ENCODE measurements at places on chromosomes 16 and 17.

DNA sequence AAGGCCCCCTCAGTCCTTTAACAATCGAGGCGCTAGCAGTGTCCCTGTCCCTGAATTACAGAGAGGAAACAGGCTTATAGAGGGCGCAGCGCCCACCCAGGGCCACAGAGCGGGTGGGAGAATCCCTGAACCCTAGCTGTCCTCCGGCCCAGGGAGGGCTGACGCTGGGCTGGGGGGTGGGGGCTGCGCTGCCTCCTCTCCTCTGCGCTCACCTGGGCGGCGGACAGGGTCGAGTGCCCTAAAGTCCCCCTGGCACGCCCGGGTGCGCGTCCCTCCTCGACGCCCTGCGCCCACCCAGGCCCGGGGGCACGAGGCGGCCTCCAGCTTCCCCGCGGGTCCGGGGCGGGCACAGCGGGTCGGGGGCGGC lies 200.4 kb upstream of the N4BP1 start:
- DNase-seq = no peak

- DNase-seq = no peak
Observed at GRCh38 chr17:71530248-71530647, 590.6 kb upstream of the SOX9 start.

GRCh38 chr17:77451894-77452852 lies 311.4 kb downstream of the SEC14L1 start:
- DNase-seq = no peak

DNA sequence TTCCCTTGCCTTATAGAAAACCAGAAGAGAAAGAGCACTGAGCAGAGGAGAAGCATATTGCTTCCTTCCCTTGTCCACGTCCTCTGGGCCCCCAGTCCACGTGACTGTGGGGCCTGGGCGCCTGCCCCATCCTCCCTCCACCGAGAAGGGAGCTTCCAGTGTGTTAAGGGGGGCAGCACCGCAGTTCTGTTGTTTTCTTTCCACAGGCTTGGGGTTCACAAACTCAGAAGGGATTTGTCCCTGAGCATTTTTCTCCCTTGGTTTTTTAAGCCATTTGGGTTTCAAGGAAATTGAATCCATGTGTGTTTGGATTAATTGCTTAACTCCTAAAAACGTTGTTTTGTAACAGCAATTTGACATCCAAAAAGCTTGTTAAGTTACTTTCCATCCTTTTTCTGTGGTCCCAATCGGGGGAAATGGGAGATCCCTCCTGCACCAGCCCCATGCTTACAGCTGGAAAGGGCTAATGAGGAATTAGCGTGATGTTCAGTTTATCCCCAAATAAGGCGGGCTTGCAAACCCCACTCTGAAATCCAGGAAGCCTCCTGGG lies 347.5 kb upstream of the TNRC6C start:
- DNase-seq = no peak

DNA sequence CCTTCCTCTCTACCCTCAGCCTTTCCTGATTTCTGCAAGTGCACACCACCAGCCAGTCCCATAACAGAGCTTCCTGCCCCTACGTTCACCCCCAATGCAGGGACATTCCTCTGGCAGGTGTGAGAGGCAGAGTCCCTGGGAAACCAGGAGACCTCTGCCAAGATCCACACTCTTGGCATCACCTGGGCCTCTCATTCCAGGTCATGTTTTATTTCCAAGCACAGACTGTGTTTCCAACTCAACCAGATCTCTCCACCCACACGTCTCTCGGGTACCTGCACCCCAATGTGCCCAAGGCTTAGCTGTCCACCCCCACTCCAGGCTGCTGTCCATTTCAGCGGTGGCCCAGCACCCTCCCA lies 21.0 kb upstream of the PHB1 start:
- DNase-seq = no peak

DNA sequence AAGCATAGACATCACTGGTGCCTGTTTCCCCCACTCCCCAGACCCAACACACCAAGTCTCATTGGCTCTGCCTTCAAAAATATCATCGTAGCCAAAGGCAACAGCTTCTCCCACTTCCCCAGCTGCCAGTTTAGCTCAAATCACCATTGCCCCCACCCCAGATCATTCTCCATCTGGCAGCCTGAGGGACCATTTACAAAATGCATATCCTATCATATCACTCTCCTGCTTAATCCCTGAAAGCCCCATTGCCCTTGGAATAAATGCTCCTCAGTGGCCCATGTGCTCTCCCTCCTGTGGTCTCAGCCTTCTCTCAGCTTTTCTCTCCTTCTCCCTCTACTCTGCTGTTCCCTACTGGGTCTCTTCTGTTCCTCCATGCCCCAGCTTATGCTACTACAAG lies 68.3 kb downstream of the CACNG3 start:
- DNase-seq = no peak

- DNase-seq = no peak
Observed at GRCh38 chr16:75105306-75106061, 11.1 kb downstream of the LDHD start.

DNA sequence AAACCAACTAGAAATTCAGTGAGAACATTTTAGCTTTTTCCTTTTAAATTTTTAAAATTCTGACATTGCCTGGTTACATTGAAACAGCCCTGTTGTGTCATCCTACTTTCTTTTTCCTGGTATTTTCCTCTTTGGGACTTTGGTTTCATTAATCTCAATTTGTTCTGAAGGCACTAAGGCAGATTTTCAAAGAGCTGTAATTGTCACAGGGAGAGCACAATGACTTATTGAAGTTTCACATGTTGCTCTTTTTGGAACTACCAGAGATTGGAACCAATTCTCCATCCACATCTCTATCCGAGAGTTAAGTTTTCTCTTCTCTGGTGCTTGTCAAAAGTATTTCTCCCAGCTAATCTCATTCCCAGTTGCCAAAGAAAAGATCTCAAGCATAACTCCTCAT lies 144.7 kb upstream of the TBX2 start:
- no peak for DNase-seq

- no peak for DNase-seq
Observed at GRCh38 chr17:63455417-63455816, 9.3 kb upstream of the CYB561 start.

GRCh38 chr16:1560153-1560552 lies 26.7 kb downstream of the TMEM204 start:
- no peak for DNase-seq

- DNase-seq = no peak
Observed at GRCh38 chr17:19492141-19492540, 41.5 kb upstream of the SLC47A1 start.

- DNase-seq = no peak
Observed at GRCh38 chr17:67041531-67041930, 2.8 kb upstream of the CACNG1 start.

- DNase-seq = no peak
Observed at GRCh38 chr16:17409894-17410293, 60.9 kb downstream of the XYLT1 start.

DNA sequence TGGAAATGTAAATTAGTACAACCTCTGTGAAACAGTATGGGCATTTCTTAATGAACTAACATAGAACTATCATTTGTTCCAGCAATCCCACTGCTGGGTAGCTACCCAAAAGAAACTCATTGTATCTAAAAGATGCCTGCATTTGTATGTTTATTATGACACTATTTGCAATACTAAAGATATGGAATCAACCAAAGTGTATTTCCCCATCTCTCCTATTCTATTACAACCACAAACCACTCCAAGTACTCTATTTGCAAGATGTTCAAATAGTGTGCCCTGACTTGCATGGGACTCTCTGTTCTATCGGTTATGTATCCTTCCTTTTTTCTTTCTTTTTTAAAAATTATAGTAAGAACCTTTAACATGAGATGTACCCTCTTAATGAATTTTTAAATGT lies 845.2 kb downstream of the CDH11 start:
- DNase-seq = no peak

GRCh38 chr17:21303441-21304065 lies 19.0 kb downstream of the MAP2K3 start:
- DNase-seq = no peak

- DNase-seq = no peak
Observed at GRCh38 chr16:79717333-79718137, 117.0 kb upstream of the MAF start.

DNA sequence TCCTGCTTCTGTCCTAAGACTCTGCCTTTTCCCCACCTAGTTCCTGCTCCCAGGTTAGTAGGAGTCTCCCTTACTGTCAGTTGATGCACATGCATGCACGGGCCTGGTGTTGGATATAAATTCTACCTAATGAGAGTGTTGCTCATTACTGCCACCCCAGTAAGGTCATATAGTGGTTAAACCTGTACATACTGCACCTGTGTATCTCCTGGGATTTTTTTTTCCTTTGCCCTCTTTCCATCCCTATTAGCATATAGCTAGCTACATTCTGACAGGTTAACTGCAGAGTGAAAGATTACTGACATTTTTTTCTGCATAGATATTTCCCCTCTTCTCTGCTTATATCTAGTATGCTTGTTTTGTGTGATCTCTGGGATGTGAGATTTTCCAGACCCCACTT lies 201.5 kb upstream of the PIRT start:
- DNase-seq = no peak

DNA sequence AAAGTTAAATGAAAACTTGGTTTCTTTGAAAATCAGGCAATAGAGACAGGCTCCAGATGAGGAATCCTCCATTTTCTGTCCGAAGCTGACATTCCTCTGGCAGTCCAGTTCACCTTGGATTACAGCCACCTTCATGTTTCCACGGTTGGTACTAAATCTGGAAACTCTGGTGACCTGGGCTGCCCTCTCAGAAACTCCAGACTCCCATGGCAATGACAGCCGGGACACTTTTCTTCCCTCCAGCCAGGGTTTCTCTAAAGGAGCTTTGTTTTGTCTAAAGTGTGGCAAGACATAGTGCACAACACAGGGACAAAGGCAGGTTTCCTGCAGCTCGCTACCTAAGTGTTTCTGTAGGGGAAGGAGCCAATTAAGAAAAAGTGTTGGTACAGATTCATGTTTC lies 36.0 kb downstream of the CLUAP1 start:
- DNase-seq = no peak

DNA sequence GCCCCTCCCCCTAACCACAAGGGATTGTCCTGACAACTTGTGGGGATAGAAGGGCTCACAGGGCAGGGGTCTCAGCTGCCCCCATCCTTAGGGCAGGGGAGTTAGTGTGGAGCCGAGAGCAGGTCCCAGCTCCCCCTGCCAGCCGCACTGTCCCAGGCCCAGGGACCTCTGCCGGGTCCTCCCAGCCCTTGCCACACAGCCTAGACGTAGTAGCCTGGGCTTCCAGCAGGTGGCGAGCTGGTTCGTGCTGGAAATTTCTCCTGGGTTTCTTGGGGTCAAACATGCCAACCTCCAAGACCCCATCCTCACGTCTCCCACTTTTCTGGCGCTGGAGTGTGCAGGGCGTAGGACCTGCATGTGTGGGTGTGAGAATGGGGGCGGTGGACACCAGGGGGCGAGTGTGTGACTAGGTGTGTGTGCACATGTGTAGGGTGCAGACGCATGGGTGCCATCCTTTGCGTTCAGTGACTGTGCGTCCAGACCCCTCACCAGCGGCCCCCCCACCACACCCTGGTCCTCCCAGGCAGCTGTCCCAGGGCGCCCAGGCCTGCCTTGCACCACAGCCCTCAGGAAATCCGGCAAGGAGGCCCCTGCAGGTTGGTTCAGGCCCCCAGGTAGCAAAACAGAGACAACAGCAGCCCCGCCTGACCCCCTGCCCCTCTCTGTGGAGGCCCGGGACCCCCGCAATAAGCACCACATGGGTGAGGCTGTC lies 29.5 kb downstream of the SBK1 start:
- no peak for DNase-seq

GRCh38 chr17:63571632-63572310 lies 21.5 kb downstream of the DCAF7 start:
- no peak for DNase-seq

GRCh38 chr16:4649744-4650442 lies 25.3 kb downstream of the MGRN1 start:
- DNase-seq = no peak

DNA sequence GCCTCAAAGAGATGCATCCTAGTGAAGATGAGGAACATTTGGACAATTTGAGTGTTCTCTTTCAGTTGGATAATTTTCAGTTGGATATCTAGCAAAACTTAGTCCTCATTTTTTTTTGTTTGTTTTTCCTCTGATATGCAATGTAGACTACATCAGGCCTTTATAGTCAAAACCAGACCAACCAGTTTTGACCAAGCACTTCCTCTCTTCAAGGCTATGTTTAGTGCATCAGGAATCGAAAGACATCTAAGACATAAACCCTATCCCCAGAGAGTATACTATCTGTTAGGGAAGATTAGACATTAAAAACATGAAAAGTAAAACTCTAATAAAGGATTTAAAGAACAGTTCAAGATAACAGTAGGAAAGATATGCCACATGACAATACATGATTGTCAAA lies 256.1 kb downstream of the IRX3 start:
- no peak for DNase-seq

DNA sequence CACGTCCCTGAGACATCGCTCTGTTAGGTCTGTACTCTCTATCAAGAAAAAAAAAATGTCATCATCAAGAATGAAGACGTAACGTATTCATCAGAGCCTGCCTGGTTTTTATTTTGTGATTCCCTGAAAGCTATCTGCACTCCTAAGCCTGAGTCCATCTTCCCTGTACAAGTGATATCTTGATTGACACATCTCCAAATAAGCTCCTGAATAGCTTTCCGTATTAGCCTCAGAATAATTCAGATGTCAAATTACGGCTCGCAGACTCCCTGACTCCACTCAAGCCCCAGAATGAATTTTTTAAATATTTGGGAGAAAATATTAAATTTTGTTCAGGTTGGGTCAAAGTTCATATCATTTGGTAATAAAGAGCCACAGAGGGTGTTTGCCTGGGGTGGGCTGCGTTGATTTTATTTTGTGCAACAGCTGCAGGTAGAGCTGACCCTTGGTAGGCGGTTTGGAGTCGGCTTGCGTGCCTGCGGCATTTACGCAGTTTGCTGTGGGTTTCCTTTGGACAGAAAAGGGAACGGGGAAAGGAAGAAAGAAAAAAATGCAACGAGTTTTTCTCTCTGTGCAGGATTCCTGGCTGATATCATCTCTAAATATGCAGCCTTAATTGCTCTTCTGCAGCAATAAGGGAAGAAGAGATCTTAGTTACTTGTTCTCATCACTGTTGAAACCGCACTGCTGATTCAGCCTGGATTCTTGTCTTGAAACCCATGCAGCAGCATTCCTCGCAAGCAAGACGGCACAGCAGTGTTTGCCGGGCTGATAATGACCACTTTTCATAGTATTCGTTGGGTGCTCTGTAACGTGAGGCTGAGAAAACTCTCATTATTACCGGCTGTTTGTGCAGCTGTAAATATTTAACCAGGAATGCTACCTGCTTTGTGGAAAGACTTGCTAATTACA lies 114.7 kb downstream of the IRX3 start:
- no peak for DNase-seq

DNA sequence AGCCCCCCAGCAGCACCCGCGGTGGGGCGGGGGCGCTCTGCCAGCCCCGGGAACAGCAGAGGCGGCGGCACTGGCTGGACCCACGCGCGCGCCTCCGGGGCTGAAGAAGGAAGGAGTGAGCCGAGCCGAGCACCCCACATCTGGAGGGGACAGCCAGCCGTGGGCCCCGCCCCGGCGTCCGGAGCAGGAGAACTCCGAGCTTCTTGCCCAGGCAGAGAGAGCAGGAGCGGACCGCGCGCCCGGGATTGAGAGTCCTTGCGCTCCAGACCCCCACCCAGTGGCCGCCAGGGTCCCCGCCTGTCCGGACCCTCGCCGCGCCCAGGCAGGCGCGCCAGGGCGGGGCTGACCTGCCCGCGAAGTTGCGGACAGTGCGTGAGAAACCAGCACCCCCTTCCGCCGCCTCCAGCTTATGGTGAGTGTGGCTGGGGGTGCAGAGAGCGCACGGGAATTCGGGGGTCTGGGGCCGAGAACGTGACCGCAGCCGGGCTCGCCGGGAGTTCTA lies 921.9 kb upstream of the EEF2KMT start:
- no peak for DNase-seq
